HTR-8/SVneo (cell line): ENCODE measurements at places on chromosomes 5 and 9.

GRCh38 chr5:148394587-148395019 lies 10.8 kb downstream of the FBXO38 start:
- DNase-seq = no peak

DNA sequence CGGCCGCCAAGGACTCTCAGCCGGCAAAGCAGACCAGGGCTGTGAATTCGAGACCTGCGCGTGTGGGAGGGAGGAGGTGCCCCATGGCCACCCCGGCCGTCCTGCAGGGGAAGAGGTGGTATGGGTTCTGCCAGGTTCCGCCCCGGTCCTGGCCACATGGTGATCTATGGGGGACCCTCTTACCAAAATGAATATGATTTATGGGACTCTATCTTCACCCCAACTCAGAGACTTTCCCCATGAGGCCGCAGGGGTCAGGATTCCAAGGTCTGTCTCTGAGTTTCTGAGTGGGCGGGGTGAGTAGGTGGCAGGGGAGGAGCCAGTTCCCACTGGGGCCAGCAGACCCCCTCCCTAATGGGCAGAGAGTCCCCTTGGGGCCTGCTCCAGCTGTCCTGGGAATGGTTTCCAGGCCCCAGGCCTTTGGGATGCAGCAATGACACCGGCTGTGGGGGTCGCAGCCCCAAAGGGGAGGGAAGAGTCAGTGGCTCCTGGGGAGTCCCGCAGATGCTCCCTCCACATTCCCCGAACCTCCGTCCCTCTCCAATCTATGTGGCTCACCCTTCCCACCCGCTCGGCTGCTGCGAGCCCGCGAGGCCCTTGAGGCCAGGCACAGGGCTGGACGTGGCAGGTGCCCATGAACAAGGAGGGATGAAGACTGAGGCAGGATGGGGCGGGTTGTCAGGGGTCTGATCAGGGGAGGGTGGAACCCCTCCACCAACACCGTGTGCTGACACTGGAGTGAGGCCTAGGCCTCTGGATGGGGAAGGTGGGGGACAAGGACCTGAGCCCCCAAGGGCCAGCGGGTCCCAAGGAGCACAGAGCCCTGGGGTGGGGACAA lies 20.1 kb upstream of the NOTCH1 start:
- DNase-seq = no peak

DNA sequence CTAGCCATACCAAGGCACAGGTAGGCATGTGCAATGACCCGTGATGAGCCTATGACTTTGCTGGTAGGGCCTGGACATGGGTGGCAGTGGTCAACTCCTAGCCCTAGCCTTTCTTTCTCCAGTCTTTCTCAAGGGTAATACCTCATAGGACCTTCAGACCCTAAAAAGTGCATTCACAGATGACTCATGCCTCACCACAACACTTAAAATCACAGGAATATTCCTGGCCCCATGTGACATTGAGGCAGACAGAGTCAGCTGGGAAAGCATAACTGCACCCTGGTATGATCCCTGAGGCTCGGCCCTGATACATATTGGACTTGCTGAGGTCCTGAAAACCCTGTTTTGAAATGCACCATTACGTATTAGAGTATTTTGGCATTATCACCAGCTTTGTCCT lies 449.5 kb downstream of the HINT1 start:
- DNase-seq = no peak

DNA sequence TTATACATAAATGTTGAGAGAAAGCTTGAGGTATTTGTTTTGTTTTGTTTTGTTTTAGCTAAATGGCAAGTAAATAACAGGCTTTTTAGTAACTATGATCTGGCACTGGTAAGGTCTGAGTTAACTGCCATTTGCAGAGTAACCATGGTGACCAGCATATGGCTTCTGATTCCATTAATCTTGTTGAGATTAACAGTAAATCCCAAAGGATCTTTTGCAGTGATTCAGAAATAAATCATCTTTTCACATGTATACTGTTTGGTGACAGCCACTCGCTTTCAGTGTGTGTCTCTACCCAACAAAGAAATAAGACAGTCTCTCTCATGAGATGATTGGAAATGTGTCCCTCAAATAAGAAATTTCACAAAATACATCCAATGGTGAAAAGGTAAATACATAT lies 235.6 kb downstream of the RAB3C start:
- DNase-seq = no peak

DNA sequence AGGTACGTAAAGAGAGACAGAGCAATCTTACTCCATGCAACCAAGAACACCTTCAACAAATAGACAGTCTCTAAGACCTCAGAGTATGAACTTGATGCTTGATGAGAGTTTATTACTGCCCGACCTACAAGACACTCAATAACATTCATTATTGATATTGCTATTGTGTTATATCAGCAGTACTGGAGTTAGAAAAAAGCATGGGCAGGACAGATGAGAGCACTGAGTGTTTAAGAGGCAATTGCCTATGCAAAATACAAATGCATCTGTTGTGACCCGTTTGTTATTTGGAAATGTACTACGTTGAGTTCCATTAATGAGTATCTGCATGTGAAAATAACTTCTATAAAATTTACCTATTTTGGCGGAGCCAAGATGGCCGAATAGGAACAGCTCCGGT lies 8.1 kb upstream of the MARCOL start:
- no peak for DNase-seq

GRCh38 chr9:93962561-93963440 lies 7.6 kb upstream of the BARX1 start:
- DNase-seq = peak; percentile 74
